A172 (cell line): ENCODE measurements at places on chromosomes 2 and 18.

DNA sequence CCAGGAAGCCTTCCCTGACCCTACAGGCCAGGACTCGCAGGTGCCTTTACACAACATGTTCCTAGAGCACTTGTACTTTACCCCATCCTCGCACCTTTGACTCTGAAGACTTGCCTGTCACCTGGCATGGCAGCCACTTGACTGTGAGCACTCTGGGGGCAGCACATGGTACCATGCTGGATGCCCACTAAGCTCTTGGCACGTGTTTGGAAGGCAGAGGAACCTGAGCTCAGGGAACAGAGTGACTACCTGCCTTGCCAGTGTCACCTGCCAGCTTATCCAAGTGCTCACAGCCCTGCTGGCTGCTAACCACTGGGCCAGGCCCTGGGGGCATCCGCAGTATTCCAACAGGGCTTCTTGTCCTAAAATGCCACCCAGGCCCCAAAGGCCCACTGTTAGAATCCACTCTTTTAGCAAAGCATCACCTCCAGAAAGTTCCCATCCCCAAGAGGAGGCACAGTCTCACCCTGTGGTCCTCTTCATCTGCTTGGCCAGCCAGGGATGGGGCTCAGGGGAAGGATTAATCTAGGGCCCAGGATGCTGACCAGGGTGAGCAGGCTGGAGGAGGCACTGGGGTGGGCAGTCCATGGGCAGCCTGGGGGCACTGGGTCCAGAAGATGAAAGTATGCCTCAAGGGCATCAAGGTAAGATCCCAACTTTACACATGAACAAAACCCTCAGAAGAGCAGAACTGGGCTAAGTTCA lies 57.0 kb downstream of the ZBTB7C start:
- DNase-seq = no peak

DNA sequence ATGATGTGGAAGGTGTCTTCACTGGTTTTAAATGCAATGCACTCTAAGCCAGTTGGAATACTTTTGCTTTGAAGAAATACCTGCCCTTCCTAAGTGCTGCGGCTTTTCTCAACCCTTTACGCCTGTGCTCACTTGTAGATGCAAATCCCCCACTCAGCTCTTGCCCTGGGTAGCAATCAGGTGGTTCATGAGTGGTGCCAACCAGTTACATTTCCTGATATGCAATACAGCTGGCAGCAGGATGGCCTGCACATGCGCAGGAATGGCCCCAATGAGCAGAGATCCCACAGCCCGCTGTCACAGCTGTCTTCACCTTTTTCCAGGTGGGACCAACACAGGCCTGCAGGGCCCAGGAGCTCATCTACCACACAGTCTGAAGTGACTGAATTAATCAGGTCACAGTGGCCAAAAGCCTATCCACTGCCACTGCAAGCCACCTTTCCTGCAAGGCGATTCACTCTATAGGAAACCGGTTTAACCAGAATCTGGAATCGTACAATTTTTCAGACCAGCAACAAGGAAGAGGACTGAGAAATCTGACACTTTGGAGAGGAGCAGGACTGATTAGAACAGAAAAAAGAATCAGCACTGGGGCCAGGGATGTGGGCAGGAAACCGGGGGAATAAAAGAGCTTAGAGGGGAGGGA lies 247.8 kb downstream of the MYT1L start:
- no peak for DNase-seq

- no peak for DNase-seq
Measured at GRCh38 chr18:23583071-23583865, 3.0 kb downstream of the NPC1 start.

- no peak for DNase-seq
Measured at GRCh38 chr2:207432453-207432852, 97.3 kb upstream of the CREB1 start.

- DNase-seq = no peak
Measured at GRCh38 chr2:69099541-69099940, 86.6 kb downstream of the ANTXR1 start.

- DNase-seq = no peak
Measured at GRCh38 chr2:127634066-127634617, 11.8 kb upstream of the GPR17 start.

GRCh38 chr2:118865106-118865505 lies 17.7 kb upstream of the EN1 start:
- peak; percentile 64 for DNase-seq

DNA sequence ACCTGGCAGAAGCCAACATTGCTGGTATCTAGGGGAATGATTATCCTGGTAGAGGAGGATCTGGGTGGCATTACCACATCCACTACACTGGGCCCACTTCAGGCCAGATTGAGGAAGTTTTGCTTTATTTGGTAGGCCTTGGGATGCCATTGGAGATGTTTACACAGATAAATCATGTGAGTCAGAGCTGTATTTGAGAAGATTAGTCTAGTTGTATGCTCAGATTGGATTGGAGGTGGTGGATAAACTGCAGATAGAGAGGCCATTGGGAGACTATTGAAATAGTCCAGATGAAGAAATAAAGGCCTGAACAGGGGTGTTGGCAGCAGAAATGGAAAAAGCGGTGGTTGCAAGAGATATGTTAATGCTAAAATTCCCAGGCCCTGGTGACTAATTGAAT lies 81.5 kb downstream of the EFEMP1 start:
- peak; percentile 55 for DNase-seq

DNA sequence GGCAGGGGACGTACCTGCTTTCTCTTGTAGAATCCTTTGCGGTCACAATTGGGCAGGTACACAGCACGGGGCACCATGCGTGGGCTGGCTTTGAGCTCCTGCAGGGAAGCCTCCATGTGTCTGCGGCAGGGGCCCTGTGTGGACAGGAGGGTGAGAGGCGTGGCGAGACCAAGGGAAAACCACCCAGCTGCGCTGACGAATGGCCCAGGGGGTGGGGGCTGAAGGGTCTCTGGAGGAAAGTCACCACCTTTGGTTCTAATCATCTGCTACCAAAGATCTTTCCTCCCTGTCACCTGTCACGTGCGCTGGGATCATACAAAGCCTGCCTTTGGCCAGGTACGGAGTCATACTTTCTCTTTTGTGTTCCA lies 17.3 kb downstream of the IGFBP5 start:
- DNase-seq = no peak

- DNase-seq = no peak
Measured at GRCh38 chr18:13397504-13398163, 179.1 kb downstream of the LDLRAD4 start.
